ENCODE measurements at places on chromosomes 13 and 19.
A peak's percentile ranks its signal among the peaks of the same experiment; 100 is the strongest.

DNA sequence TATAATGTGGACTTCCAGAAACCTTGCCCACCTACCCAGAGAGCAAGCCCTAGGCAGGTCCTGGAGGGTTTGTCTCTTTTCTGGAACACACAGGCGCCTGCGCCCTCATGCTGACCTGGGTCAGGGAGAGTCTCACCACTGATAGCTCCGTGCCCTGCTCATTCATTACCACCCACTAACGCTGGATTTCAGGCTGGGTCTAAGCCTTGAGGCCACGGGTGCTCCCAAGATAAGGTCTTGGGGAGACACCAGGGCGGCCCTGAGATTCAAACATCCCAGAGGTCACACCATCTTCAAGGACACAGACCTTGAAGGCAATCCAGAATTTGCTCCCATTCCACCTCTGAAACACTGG lies 5.1 kb downstream of the S1PR2 start:
- no peak overlapping the region for H3K4me3 ChIP-seq
- H3K36me3 ChIP-seq, result peaks cover 2% of the 10 kb centered on the region
- no peaks in the 10 kb centered on the region for H3K27me3 ChIP-seq
- DNase-seq, result no peak
- H3K27ac ChIP-seq, result no peak overlapping the region
- H3K4me1 ChIP-seq, result peaks cover 15% of the 10 kb centered on the region

DNA sequence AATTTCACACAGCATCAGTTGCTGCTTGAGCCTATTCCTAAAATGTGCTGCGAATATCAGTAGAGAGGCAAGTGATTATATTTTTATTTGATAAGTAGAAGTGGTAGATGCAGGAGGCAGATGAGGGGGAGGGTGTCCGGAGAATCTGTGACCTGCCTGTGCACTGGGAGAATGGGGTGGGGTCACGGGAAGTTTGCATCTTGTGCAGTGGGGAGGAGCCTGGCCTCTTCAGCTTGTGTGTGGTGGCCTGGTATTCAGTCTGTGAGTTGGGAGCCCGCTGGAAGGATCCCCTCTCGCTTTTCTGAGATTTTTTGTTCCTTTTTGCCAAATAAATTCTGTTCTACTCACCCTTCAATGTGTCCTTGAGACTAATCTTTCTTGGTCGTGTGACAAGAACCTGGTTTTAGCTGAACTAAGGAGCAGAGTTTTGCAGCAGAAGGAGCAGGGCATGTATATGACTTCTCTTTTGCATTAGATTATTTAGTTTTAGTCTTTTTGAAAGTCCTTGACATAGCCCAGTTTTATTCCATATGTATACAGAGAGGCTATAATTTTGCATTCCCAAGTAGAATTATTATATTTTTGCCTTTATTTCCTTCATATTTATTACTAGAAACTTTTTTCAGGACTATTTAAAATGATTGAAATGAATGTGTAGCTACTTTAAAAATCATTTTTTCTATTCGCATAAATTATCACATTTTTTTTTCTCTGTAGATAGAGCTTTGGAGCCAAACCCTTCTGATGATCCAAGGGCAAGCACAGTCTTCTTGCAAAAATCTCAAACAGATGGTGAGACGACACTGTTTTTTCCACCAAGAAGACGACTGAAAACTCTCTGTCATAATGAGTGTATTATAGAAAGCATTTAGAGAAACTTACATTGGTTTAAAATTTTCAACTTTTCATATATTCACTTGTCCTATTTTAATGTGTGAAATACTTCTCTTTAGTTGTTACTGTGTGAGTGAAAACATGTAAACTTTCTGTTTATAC lies 1257.2 kb downstream of the UQCRFS1 start:
- H3K27me3 ChIP-seq, result no peaks in the 10 kb centered on the region
- no peak overlapping the region for H3K27ac ChIP-seq
- H3K4me1 ChIP-seq, result no peaks in the 10 kb centered on the region
- no peak for DNase-seq
- H3K4me3 ChIP-seq, result no peak overlapping the region

DNA sequence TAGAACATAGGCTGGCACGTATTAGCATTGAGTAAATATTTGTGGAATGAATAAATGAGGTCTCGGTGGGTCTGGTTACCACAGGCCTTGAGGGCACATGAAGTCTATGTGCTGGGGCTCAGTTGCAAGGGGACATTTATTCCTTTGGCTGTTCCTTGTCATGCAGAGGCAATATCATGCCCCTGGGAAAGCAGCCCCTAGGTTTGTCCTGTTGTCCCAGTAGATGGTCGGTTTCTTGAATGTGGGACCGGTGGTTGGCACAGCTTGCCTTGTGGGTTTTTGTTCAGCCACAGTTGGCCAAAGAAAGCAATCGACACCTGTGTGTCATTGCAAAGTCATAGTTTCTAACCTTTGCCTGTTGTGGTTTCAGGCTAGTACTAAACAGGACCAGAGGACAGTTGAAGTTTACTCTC lies 24.7 kb upstream of the GPR183 start:
- H3K36me3 ChIP-seq, result no peaks in the 10 kb centered on the region
- no peak overlapping the region for H3K27ac ChIP-seq
- H3K4me1 ChIP-seq, result no peaks in the 10 kb centered on the region
- H3K4me3 ChIP-seq, result no peak overlapping the region
- no peak for DNase-seq

GRCh38 chr13:33855371-33855895 lies 37.5 kb downstream of the RFC3 start:
- no peak overlapping the region for H3K27ac ChIP-seq
- H3K36me3 ChIP-seq, result no peaks in the 10 kb centered on the region
- no peak overlapping the region for H3K4me3 ChIP-seq

- no peak overlapping the region for H3K27ac ChIP-seq
- H3K4me3 ChIP-seq, result no peak overlapping the region
- H3K4me1 ChIP-seq, result no peaks in the 10 kb centered on the region
- DNase-seq, result no peak
Measured at GRCh38 chr13:103203735-103204330, 137.6 kb upstream of the SLC10A2 start.

DNA sequence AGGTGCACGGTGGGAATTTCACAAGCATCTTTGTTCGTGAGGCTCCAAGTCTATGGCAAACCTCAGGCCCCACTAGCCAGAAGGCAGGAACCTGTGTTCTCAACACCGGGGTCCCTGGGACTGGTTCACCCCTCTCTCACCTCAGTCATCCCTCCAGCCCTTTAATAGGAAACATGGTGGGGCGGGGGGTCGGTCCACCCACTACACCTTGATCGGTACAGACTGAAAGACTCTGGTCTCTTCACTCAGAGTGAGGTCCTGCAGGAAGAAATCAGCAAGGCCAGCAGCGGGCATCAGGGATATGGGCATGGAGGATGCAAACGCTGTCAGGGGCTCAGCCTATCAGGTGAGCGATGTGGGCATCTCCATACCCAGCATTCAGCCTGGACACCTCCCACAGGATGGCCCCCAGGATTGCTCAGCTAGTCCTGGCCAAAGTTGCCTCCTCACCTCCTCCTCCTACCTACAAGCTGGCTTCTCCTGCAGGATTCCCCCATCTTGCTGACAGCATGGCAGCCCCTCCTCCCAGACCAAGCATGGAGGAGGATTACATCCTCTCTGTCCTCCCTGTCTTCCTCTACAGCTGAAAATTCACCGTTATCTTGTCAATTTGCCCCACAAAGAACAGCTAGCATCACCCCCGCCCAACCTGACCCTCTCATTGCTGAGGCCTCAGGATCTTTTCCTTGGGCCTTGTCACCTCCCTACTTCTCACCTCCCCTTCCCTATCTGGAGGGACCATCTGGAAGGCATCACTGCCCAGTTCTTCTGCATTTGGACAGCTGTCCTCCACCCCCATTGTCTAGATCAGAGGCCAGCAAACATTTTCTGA lies 37.3 kb upstream of the CD33 start:
- no peaks in the 10 kb centered on the region for H3K36me3 ChIP-seq
- H3K4me1 ChIP-seq, result no peaks in the 10 kb centered on the region
- H3K27me3 ChIP-seq, result no peaks in the 10 kb centered on the region
- no peak overlapping the region for H3K4me3 ChIP-seq
- no peak overlapping the region for H3K27ac ChIP-seq
- DNase-seq, result no peak

GRCh38 chr19:47094557-47095475 lies 18.8 kb downstream of the ZC3H4 start:
- no peaks in the 10 kb centered on the region for H3K27me3 ChIP-seq
- H3K36me3 ChIP-seq, result peaks cover 16% of the 10 kb centered on the region
- H3K4me3 ChIP-seq, result no peak overlapping the region
- H3K27ac ChIP-seq, result peak overlapping the region; percentile 75

- H3K4me3 ChIP-seq, result no peak overlapping the region
- no peak overlapping the region for H3K27ac ChIP-seq
- H3K4me1 ChIP-seq, result peaks cover 3% of the 10 kb centered on the region
- no peaks in the 10 kb centered on the region for H3K27me3 ChIP-seq
- no peaks in the 10 kb centered on the region for H3K36me3 ChIP-seq
- no peak for DNase-seq
Measured at GRCh38 chr19:33441277-33441699, 67.8 kb downstream of the CEBPG start.

GRCh38 chr19:29485293-29485692 lies 40.5 kb upstream of the VSTM2B start:
- H3K4me3 ChIP-seq, result no peak overlapping the region
- H3K36me3 ChIP-seq, result no peaks in the 10 kb centered on the region
- no peaks in the 10 kb centered on the region for H3K27me3 ChIP-seq
- H3K27ac ChIP-seq, result no peak overlapping the region
- DNase-seq, result no peak
- no peaks in the 10 kb centered on the region for H3K4me1 ChIP-seq

DNA sequence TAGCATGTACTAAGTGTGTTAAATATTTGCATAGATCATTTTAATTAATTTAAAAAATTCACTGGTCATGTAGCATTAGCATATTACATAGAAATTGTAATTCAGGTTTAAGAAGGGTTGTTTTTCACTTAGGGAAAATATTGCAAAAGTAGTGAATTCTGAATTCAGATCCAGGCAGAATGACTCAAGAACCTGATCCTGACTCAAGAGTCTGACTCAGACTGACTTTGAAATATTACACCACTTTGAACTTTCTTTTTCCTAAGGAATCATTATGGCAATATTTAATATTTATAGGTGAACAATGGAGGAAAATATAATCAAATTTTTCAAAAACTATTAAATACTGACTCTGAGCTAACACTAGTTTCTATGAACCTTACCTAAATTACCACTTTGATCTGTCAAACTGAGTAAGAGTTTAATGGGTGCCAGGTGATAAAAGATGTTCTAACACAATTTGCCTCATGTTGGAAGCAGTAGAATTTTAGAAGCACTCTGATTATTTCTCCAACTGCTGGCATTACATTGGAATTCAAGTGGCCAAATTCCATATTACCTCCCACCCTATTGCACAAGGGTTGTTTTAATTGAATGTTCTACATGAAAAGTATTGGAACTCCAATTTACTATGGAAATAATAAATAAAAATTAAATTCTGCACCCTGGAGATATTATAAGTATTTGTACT lies 261.6 kb downstream of the SLITRK1 start:
- H3K27me3 ChIP-seq, result no peaks in the 10 kb centered on the region
- no peaks in the 10 kb centered on the region for H3K36me3 ChIP-seq
- H3K4me3 ChIP-seq, result no peak overlapping the region

GRCh38 chr13:71801165-71801760 lies 65.7 kb downstream of the DACH1 start:
- H3K4me3 ChIP-seq, result no peak overlapping the region
- no peak overlapping the region for H3K27ac ChIP-seq
- no peaks in the 10 kb centered on the region for H3K27me3 ChIP-seq
- no peaks in the 10 kb centered on the region for H3K4me1 ChIP-seq

DNA sequence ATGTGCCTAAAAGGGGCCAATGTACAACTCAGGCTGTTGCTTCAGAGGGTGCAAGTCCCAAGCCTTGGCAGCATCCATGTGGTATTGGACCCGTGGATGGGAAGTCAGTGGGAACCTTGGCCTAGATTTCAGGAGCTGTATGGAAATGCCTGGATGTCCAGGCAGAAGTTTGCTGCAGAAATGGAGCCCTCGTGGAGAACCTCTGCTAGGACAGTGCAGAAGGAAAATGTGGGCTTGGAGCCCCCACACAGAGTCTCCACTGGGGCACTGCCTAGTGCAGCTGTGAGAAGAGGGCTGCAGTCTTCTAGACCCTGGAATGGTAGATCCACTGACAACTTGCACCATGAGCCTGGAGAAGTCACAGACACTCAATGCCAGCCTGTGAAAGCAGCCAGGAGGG lies 28.5 kb downstream of the GPC5 start:
- H3K4me1 ChIP-seq, result no peaks in the 10 kb centered on the region
- no peaks in the 10 kb centered on the region for H3K36me3 ChIP-seq
- H3K27me3 ChIP-seq, result no peaks in the 10 kb centered on the region
- no peak overlapping the region for H3K27ac ChIP-seq
- H3K4me3 ChIP-seq, result no peak overlapping the region
- DNase-seq, result no peak

- no peak for DNase-seq
- no peak overlapping the region for H3K27ac ChIP-seq
- H3K36me3 ChIP-seq, result no peaks in the 10 kb centered on the region
- H3K4me1 ChIP-seq, result no peaks in the 10 kb centered on the region
Measured at GRCh38 chr13:67736646-67737420, 506.7 kb upstream of the PCDH9 start.

DNA sequence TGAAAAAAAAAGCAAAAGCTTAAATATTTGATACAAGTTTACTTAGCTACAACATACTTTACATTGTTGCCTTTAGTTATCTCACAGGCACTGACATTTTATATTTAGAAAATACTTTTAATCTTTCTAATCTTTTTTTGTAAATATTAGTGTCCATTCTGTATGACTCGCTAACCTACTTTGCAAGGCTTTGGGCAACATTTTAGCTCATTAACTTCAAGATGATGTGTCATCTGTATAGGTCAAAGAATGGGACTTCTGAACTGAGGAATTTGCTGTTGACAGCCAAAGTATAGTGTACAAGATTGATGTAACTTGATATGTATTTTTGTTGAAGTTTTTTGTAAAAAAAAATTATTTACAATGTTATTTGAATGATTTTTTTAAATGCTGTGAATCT lies 2.7 kb upstream of the C1QTNF9 start:
- peaks cover 43% of the 10 kb centered on the region for H3K36me3 ChIP-seq
- no peak for DNase-seq
- no peaks in the 10 kb centered on the region for H3K4me1 ChIP-seq
- no peak overlapping the region for H3K27ac ChIP-seq
- no peak overlapping the region for H3K4me3 ChIP-seq

DNA sequence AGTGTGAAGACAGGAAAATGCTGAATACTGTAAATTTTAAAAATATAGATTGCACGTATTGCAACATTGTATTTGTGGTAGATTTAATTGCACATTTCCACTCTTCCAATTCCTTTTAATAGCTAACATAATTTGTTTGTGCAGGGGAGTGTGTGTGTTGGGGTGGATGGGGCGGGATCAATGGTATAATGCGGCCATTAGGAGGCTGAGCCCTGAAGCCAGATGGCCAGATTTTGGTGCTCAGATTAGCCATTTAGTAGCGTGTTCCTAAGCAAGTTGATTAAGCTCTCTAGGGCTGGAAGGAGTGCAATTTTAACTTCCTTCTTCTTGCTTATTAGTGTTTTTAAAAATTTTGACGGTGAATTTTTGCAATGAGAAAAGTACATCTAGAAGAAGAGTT lies 5.8 kb downstream of the OXGR1 start:
- no peaks in the 10 kb centered on the region for H3K4me1 ChIP-seq
- H3K27me3 ChIP-seq, result no peaks in the 10 kb centered on the region
- H3K36me3 ChIP-seq, result no peaks in the 10 kb centered on the region
- DNase-seq, result no peak

GRCh38 chr19:35908973-35909683 lies 1.0 kb upstream of the TYROBP start:
- no peak for DNase-seq
- no peak overlapping the region for H3K4me3 ChIP-seq
- no peaks in the 10 kb centered on the region for H3K36me3 ChIP-seq
- no peaks in the 10 kb centered on the region for H3K4me1 ChIP-seq

Data from liver (tissue), 10 donors.